ENCODE measurements at places on chromosomes 1 and 21.
A peak's percentile ranks its signal among the peaks of the same experiment; 100 is the strongest.

DNA sequence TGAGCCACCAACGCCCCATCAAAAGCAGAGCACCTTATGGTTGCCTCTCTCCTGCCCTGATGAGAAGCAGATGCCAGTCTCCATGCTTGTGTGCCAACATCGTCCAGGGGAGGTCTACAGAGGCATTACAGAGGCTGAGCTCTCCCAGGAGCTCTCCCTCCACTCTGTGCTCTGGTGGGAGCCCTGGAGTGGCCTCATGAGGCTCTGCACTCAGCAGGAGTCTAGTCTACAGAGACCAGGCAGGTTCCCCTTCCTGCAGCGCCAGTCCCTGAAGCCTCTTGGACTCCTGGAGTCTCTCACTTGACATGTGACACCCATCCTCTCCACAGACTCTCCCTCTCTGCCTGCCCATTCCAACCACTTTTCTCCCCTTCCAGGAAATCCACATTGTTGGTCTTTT, 3.4 kb downstream of the DCST1 start:
- DNase-seq, result no peak

DNA sequence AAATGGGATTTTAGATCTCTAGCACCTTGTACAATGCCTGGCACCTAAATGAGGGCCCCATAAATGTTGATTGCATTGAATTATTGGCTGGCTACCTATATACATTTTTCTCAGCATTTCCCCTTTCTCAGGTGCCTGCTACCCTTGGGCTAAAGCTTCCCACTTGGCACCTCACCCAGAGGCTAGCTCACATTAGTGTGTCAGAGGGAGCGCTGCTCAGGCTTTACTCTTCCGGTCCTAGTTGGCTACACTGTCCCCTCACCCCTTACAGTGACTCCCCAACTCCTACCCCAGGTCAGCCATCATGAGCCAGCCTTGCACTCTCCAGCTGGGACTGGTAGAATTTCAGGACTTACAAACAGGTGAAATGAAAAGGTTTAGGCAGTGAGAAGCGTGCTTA, 9.5 kb downstream of the TRAF5 start:
- no peak for DNase-seq

GRCh38 chr1:36350659-36351226, 27.3 kb upstream of the EVA1B start:
- peak; percentile 96 for DNase-seq

DNA sequence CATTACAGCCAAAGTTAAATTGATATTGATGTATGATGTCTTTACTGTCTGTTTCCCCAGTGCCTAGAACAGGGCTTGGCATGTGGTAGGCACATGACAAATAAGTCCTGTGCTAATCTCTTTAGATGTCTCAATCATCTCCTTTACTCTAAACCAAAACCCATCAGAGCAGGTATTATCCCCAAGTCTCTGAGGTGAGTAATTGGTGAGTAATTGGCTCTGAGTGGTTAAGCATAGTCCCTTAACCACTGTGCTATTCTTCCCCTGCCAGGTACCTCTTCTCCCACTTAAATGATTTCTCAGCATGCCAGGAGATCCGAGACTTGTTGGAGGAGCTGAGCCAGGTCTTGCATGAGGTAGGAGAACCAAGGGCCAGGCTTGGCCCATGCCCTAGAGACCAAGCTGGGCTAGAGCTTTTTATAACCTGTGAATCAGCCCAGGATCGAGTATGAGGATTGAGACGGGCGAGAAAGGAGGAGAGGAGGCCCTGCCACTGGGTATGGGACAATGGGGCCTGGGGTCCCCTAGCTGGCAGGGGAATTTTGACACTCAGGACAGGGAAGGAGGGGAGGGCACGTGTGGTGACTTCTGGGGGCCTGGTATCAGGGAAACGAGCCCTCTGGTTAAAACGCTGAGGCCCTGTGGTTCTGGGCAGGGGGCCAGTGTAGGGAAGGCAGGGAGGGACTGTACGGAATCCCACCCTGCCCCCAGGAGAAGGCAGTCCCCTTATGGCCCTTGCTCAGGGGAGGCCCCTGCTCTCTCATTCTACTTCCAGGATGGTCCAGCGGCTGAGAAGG, 4.5 kb downstream of the CNKSR1 start:
- no peak for DNase-seq

- no peak for DNase-seq
Observed at GRCh38 chr1:177007437-177008161, 156.9 kb downstream of the ASTN1 start.

GRCh38 chr21:27704567-27705166, 737.8 kb upstream of the ADAMTS5 start:
- no peak for DNase-seq

DNA sequence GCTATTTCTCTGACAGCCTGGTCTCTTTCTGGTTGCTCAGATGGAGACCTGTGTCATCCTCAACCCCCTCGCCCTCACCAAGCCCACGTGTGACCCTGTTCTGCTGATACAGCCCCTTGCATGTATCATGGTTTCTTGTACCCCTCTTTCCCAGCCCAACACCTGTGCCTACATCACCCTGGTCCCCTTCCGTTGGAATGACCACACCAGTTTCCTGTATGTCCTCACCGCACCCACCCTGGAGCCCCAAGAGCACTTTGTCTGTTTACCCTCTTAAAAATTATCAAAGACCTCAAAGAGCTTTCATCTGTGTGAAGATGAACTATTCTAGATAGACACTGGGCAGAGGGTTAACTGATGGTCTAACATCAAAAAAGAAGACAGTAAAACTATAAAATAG, 179.5 kb downstream of the GALNT2 start:
- DNase-seq, result no peak

DNA sequence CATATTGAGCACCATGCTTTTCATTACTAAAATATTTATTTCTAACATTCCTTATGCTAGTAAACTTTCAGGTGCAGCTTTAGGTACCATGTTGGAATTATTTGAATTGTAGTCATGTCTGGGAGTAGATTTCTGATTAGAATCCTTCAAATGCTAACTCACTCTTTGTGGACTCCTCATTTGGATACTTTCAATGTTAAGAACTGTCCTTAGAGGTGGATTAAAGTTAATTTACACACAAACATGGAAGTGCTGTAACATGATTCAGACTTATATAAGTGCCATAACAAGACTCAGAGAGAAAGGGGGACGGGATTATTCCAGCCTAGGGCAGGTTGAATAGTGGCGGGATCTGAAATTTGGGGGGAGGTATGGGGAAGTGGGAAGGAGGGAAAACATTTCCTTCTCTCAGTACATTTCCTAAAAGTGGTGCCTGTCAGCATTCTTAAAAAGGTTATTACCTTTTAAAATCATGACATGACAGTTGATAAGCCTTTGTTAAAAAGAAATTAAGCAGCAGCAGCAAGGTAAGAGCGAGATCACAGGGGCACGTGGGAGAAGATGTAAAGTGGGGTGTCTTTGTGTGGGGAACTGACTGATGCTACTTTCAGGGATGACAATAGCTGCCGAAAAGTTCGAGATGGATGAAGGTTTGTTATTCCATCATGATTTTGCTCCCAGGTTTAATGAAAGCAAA, 44.4 kb downstream of the HHAT start:
- no peak for DNase-seq

GRCh38 chr1:3056641-3057040, 12.4 kb upstream of the PRDM16 start:
- DNase-seq, result no peak

- DNase-seq, result no peak
Observed at GRCh38 chr1:242219298-242219901, 220.5 kb upstream of the MAP1LC3C start.

GRCh38 chr1:150560011-150560438, 10.8 kb downstream of the ADAMTSL4 start:
- no peak for DNase-seq

DNA sequence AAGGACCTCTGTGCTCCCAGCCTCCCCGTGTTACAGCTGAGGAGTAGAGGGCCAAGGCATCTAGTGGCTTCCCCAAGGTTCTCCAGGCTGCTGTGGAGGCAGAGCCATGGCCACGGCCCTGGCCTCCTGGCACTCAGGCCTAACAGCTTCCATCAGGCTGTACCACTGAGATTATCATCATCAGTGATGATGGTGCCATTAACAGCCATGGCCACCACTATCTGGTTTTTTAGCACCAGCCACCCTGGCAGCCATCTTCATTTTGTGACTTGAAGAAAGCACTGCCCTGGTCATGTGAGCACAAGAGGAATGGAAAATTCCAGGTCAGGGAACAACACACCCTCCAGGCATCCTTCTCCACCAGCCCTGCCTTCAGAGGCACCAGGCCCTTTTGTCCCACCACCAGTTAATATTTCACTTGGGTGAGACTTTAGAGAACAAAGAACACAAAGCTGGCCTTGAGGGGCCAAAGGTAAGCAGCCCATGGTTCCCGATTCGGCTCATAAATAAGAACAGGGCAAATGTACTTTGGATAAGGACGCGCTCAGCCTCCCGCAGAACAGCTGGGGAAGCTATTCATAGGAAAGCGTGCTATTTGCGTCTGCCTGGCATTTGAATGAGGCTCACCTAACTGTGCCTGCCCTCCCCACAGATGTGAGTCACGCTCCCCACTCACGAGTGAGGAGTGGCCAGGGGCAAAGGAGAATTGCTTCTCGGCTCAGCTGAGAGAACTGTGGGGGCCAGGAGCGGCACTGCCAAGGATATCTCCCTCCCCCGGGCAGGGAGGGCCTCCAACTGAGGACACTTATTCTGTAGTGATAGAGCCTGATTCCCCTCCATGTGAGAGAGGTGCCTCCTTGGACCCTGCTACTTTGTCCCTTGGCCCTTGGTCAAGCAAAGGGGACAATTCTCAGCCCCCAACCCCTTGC, 95.6 kb downstream of the CD58 start:
- no peak for DNase-seq

DNA sequence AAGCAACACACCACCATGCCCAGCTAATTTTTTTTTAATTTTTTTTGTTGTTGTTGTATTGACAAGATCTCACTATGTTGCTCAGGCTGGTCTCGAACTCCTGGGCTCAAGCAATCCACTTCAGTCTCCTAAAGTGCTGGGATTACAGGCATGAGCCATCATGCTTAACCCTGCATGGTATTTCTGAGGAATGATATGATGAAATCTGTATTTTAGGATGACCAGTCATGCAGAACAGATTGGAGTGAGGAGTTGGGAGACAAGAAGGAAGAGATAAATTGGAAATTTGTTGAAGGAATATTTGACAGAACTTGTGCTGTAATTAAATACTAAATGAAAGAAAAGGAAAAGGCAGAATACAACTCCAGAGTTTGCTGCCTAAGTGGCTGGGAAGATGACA, 4.7 kb upstream of the NDUFS5 start:
- no peak for DNase-seq

DNA sequence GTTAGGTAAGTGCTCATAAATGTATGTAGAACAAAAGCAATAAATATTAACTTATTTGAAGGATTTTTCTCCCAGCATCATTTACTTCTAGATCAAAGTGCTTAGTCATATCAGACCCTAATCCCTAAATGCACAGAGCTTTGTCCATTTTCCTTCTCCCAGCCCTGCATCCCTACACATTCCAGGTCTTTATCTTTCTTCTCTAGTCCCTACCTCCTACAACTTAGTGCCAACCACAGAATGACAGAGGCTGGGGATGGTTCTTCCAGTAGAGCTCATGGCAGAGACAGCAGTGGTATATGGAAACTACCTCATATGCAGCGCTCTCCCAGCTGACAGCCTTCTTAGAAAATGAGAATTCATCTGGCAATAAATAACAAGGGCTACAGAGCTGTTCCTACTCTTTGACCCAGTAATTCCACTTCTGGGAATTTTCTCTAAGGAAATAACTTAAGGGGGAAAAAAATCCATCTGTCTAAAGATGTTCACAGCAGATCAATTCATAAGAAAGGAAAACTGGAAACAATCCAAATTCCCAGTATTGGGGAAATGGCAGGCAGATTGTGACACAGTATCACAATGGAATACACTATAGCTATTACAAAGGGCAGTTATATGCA, 62.9 kb upstream of the ROR1 start:
- DNase-seq, result no peak

- DNase-seq, result no peak
Observed at GRCh38 chr1:168391851-168392681, 111.4 kb downstream of the TBX19 start.

DNA sequence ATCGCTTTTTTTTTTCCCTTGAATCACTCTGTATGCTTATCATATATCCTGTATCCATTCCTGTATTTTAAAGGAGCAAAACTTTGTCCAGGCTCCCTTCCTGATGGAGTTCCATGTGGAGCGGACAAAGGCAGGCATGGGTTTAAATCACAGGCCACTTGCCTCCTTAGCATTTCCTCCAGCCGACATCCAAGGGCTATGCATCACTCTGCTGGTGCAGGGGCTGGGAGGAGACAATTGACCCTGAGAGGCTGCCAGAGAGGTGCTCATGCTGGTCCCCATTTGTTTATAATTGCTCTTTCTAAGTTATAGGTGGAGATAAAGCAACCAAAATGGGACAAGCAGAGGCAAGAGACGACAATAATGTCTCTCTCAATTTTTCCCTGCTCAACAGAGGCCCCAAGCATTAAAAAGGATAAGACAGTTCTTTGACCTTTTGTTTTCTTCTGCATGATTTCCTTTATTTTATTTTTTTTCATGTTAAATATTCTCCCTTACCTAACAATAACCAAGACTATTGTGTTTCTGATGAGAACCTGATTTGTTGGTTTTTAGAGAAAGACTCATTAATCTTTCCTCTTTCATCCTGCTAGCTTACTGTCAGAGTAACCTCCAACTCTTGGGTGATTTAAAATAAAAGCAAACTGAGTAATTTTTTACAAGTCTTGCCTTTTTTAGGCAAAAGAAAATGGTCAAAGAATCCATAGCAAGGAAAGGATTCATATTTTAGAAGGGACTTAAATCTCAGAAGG, 353.7 kb downstream of the ADGRL2 start:
- no peak for DNase-seq

DNA sequence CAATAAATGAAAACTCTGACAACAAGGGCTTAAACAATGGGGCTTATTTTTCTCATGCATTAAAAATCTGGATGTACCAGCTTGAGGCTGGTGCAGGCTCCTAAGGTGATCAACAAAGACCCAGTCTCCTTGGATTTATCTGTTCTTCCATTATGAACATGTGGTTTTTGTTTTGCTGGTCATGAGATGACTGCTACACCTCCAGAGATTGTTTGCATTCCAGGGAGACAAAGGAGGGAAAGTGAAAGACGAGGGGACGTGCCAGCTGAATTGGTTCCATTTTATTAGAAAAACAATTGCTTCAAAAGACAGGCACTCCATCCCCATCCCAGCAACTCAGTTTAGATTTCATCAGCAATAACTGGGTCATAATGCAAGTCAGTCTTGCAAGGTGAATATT, 90.9 kb upstream of the KCNK1 start:
- DNase-seq, result no peak

DNA sequence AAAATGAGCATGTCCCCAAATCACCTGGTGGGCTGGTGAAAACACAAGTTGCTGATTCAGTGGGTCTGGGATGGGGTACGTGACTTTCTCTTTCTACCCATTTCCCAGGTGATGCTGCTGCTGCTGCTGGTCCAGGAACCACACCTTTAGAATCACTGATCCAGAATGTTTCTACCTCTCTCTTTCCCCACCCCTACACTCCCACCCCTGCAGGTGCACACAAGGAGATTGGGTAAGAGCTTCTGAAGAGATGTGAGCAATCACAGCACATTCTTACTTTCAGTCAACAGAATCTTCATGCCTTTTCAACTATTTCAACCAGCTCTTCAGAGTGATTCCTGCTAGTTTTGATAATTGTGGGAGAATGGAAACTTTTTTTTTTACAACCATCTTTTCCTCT, 130.9 kb downstream of the LMX1A start:
- no peak for DNase-seq

- no peak for DNase-seq
Observed at GRCh38 chr1:150213170-150214098, 22.5 kb downstream of the ANP32E start.

GRCh38 chr1:178039891-178040290, 54.0 kb upstream of the RASAL2 start:
- DNase-seq, result no peak
